ENCODE measurements at places on chromosomes 11 and 22. TPM values are rescaled to one million over a fixed set of nuclear protein-coding genes. Genes with fewer than 3 reads are reported as not detected.

GRCh38 chr11:78699609-78700135, 125.0 kb upstream of the NARS2 start:
- peaks cover 5% of the 10 kb centered on the region for H3K36me3 ChIP-seq
- H3K27ac ChIP-seq: no peak overlapping the region
- no peaks in the 10 kb centered on the region for H3K4me1 ChIP-seq
- no peak for DNase-seq
- H3K27me3 ChIP-seq: peaks cover 2% of the 10 kb centered on the region

- peak overlapping the region; percentile 85 for H3K4me3 ChIP-seq
- peak overlapping the region; percentile 99 for H3K27ac ChIP-seq
- H3K4me1 ChIP-seq: peaks cover 69% of the 10 kb centered on the region
- no peaks in the 10 kb centered on the region for H3K36me3 ChIP-seq
These were observed 22.4 kb upstream of the C11orf96 start for GRCh38 chr11:43919852-43920597.

DNA sequence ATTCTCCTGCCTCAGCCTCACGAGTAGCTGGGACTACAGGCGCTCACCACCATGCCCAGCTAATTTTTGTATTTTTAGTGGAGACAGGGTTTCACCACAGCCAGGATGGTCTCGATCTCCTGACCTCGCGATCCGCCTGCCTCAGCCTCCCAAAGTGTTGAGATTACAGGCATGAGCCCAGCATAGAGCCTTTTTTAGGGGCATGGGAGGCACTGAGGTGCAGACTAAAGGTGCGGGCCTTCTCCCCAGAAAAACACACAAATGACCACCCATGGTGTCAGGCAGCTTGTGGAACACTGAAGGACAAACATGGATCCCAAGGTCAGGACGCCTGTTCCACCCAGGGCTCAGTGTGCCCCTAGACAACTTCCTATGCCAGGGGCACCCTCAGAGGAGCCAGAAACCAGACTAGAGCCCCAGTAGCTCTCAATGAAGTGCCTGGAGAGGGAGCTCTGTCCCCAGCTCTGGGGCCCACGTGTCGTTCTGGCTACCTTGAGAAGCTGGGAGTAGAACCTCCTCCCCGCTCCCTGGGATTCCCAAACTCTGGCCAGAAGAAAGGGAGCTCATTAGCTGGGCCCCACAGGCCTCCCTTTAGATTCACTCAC, 21.2 kb upstream of the CD5 start:
- DNase-seq: no peak
- H3K36me3 ChIP-seq: no peaks in the 10 kb centered on the region
- H3K4me1 ChIP-seq: no peaks in the 10 kb centered on the region

DNA sequence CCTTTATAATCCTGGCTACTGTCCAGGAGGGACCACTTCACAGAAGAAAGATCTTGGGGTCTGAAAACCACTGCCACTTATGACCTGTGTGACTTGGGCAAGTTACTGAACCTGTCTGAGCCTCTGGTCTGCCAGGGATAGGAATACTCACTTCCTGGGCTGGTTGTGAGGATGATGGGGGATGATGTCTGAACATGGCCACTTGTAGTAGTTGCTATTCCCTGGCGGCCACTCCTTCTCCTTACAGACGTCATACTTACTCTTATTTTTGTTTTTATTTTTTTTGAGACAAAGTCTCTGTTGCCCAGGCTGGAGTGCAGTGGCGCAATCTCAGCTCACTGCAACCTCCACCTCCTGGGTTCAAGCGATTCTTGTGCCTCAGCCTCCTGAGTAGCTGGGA, 26.1 kb downstream of the CD82 start:
- peaks cover 40% of the 10 kb centered on the region for H3K4me1 ChIP-seq
- H3K27ac ChIP-seq: no peak overlapping the region
- DNase-seq: no peak
- H3K36me3 ChIP-seq: no peaks in the 10 kb centered on the region
- peaks cover 6% of the 10 kb centered on the region for H3K27me3 ChIP-seq
- H3K4me3 ChIP-seq: no peak overlapping the region

DNA sequence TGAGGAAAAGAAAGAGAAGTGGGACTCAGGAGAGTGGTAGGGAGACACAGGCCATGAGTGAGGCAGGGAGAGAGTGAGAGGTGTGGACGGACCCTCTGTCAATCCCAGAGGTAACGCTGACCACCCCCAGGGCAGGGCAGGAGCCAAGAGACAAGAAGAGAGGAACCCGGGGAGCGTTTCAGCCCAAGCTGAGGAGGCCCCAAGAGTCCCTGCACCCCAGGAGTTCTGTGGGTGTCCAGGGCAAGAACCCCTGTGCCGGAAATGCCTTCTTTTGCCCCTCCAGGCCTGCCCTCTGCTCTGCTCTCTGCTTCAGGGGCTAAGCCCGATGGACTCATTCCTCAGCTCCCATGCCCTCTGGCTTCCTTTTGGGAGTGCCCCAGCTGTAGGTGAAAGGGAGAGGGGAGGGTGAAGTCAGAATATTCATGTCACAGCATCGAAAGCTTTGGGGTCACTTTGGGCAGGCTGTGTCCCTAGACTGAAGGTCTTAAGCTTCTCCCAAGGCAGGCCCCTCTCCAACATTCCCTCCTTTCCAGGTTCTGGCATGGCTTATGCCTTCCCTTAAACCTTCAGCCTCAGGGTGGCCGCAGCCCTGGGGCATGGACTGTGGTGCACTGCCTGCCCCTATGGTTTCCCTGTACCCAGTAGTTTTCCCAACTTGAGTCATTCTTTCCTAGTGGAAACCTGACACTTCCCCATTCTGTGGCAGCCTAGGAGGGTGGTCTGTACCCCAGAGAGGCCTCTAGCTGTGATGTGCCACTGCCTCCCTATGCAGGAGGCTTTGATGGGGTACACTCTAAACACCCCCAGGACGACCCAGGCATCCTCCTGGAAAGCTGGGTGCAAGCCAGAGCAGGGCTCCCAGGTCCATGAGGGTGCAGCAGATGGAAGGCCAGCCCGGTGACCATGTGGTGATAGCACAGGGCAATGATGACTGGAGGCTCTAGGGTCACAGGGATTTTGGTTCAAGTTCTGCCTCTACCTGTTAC, 27.1 kb downstream of the MYEOV start:
- H3K27ac ChIP-seq: no peak overlapping the region
- H3K36me3 ChIP-seq: no peaks in the 10 kb centered on the region
- H3K4me1 ChIP-seq: no peaks in the 10 kb centered on the region
- no peaks in the 10 kb centered on the region for H3K27me3 ChIP-seq
- H3K4me3 ChIP-seq: no peak overlapping the region

Gene RIC3
- total RNA-seq: 34.4 TPM

DNA sequence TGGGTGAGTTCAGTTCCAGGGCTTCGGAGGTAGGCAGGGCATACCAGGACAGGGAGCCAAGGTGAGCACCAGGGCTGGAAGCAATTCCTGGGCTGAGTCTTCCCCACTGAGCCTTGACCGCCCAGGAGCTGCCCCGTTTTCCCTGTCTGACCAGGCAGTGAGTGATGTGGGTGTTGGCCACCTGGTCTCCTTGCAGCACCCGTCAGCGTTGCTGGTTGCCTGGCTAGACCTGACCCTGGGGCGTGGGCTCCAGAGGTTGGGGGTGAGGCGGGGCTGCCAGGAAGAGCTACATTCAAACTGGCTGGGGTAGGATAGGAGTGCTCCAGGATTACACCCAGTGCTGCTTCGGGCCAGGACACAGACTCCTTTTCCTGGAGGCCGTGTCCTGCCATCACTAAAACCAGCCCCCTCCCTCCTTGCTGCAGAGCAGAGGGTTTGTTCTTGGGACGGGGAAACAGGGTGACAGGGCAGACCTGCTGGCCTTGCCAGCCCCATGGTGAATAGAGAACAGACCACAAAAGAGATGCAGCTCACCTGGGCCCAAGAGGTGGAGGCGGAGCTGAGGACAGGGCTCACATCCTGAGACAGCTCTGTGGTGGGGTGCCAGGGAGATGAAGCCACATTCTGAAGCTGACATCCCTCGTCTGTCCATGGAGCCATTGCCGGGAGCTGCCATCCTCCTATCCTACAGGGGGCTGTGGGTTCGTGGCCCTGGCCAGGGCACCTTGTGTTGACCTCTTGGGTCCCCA, 14.2 kb downstream of the INCENP start:
- no peak for DNase-seq
- H3K36me3 ChIP-seq: no peaks in the 10 kb centered on the region
- H3K4me1 ChIP-seq: peaks cover 5% of the 10 kb centered on the region
- no peak overlapping the region for H3K27ac ChIP-seq

Gene UPK3A
- not detected for total RNA-seq

DNA sequence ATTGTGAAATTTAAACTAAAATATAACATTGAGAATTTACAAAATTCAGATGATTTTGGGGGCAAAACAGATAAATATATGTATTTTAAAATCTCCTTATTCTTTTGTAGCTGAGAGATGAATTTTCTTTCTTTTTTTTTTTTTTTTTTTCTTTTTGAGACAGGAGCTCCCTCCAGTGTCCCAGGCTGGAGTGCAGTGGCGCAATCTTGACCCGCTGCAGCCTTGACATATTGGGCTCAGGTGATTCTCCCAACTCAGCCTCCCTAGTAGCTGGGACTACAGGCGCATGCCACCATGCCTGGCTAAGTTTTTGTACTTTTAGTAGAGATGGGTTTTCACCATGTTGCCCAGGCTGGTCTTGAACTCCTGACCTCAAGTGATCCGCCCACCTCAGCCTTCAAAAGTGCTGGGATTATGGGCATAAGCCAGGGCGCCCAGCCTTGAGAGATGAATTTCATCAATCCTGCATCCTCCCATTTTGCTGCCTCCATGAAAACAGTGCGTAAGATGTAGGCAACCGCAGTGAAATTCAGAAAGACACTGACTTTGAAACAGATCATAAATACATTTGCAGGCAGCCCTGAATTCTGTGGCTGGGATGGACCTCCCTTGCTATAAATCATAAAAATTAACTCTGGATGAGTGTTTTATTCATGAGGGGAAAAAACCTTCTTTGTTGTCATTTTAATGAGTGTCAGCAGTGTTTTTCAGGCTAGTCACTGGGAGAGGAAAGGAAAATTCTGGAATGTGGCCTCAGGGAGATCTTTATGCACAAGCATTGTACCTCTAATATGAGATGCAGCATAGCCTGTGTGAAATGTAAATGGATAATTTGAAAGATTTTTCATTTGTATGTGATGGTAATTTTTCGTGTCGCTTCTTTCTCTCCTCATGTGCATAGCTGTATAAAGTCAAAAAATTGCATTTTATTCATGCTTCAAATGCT, 14.4 kb downstream of the ELMOD1 start:
- no peak overlapping the region for H3K4me3 ChIP-seq
- DNase-seq: no peak
- peaks cover 13% of the 10 kb centered on the region for H3K4me1 ChIP-seq
- peaks cover 4% of the 10 kb centered on the region for H3K27me3 ChIP-seq

DNA sequence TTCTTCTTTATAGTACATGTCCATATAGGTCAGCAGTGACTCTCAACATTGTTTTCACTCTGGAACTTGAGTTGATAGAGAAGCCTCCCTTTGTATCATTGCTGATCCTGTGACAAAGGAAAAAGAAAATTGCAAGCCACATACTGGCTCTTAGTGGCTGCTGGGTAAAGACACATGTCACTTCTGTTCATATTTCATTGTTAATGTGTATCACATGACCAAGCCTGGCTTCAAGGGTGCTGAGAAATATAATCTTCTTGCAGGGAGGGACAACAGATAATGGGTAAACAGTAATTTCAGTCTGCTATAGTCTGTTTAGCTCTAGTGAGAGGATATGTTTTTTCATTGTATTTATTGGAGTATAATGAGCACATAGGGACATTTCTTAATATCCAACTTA, 173.3 kb downstream of the PGR start:
- DNase-seq: no peak
- H3K27me3 ChIP-seq: no peaks in the 10 kb centered on the region
- H3K4me1 ChIP-seq: no peaks in the 10 kb centered on the region

GRCh38 chr11:64437426-64437825, 78.5 kb downstream of the RPS6KA4 start:
- peaks cover 1% of the 10 kb centered on the region for H3K27me3 ChIP-seq
- H3K4me3 ChIP-seq: peak overlapping the region; percentile 32
- H3K36me3 ChIP-seq: no peaks in the 10 kb centered on the region
- H3K4me1 ChIP-seq: peaks cover 7% of the 10 kb centered on the region
- no peak for DNase-seq

- H3K4me3 ChIP-seq: no peak overlapping the region
- H3K36me3 ChIP-seq: no peaks in the 10 kb centered on the region
- no peak for DNase-seq
- peaks cover 5% of the 10 kb centered on the region for H3K4me1 ChIP-seq
These were observed 8.4 kb upstream of the ALG8 start for GRCh38 chr11:78147807-78148206.

Measured in glutamatergic neuron (in vitro differentiated cells).